ENCODE measurements at places on chromosomes 11 and 22.

GRCh38 chr11:44006917-44007361, 40.8 kb upstream of the ACCSL start:
- no peak for DNase-seq

GRCh38 chr11:15118431-15118830, 3.7 kb downstream of the INSC start:
- DNase-seq, result no peak

GRCh38 chr11:3959015-3959902, 103.8 kb downstream of the STIM1 start:
- DNase-seq, result no peak

GRCh38 chr11:3094223-3094824, 37.1 kb upstream of the CARS1 start:
- no peak for DNase-seq

Measured in neural crest cell (in vitro differentiated cells).